ENCODE measurements at places on chromosomes 3 and 15. TPM values are rescaled to one million over a fixed set of nuclear protein-coding genes. Genes with fewer than 3 reads are reported as not detected.

The CHMP2B gene
- 37.3 TPM for total RNA-seq

DNA sequence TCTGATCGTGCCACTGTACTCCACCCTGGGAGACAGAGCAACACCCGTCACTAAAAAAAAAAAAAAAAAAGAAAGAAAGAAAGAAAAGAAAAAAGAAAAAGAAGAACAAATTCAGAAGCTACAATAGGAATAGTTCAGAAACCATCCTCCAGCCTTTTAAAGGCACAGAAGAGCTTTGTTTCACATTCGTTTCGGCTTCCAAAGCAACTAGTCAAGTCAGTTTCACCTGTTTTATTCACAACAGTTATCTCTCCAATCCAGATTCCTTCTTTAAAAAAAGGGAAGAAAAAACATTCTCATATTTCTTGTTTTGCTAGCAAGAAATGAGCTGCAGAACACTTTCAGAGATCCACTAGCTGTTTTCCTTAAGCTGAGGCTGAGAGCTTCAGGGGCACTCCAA is 767.7 kb upstream of the CFAP20DC start:
- DNase-seq = no peak

GRCh38 chr15:85582131-85583079 is 202.0 kb downstream of the AKAP13 start:
- DNase-seq = no peak

DNA sequence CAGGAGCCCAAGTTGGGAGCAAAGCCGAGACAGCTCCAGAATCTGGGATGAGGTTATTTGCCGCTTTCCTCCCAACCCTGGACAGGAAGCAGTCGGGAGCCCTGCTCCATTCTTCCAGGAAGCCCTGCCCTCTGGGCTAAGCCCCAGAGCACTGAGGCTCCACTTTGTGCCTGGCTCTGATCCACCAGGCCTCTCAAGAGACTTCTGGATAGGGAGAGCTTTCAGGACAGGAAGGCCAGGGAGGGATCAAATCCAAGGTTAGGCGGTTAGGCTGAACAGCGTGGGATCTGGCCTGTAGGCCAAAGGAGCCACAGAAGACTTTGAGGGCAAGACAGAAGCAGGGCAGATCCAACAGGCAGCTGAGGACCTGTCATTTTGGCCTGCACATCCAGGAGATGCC is 835 bp downstream of the STOML1 start:
- no peak for DNase-seq

DNA sequence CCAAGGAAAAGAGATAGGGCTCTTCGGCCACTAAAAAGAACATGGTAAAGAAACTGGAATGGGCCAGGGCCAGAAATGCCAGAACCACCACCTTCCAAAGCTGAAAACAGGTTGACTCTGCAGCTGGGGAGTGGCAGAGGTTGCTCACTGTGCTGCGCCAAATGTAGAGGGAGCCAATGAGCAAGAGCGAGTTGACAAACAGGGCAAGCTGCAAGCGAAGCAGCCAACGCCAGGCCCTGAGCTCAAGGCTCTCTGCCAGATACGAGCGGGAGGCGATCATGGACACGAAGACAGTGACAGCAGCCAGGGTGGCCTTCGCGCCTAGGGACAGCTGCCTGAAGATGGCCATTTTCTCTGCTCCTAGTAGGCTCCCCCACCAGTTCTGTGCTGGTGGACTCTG is 3.1 kb downstream of the GLB1 start:
- no peak for DNase-seq

The RTF1 gene
- total RNA-seq = 58.4 TPM

The TLR9 gene
- not detected for total RNA-seq

Measured in G401 (cell line).